Activated CD4-positive, alpha-beta T cell treated with anti-CD3 and anti-CD28 coated beads, Interleukin-2, amount 50 U/mL, for 1 hour (primary cell): ENCODE measurements at places on chromosomes 5 and 9.

DNA sequence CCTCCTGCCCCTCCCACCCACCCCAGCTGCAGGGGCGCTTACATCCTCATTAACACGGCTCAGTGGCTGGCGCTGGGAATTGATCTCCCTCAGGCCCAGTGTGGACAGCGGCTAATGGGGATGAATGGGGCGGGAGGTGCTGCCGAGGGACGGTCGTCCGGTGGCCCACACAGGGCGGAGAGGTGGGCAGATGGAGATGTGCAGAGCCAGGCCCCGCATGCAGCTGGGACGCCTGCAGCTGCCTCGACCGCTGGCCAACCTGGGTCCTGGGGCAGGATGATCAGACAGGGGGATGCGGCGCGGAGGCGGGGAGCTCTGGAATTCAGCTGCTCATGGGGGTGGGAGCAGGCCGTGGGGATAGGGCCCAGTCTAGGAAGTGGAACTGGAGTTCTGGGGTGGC lies 17.6 kb downstream of the TSPAN17 start:
- DNase-seq, result no peak

DNA sequence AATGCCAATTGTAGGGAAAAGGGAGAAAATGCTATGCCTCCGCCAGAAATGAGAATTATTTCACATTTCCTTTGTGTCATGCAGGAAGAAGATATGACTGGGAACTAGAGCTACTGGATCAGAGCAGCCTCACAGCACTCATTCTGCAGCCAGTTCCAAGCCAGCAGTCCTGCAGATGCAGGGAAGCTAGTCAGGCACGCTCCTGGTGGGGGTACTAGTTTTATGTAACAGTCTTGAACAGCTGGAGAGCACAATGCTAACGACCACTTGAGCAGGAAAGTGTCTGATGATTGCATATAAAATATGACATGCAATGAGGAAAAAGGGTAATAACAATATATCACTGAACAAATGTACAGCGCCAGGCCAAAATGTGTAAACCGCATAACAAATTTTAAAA lies 21.7 kb downstream of the CDH10 start:
- no peak for DNase-seq

GRCh38 chr9:117783828-117784227 lies 79.6 kb downstream of the TLR4 start:
- DNase-seq, result no peak

DNA sequence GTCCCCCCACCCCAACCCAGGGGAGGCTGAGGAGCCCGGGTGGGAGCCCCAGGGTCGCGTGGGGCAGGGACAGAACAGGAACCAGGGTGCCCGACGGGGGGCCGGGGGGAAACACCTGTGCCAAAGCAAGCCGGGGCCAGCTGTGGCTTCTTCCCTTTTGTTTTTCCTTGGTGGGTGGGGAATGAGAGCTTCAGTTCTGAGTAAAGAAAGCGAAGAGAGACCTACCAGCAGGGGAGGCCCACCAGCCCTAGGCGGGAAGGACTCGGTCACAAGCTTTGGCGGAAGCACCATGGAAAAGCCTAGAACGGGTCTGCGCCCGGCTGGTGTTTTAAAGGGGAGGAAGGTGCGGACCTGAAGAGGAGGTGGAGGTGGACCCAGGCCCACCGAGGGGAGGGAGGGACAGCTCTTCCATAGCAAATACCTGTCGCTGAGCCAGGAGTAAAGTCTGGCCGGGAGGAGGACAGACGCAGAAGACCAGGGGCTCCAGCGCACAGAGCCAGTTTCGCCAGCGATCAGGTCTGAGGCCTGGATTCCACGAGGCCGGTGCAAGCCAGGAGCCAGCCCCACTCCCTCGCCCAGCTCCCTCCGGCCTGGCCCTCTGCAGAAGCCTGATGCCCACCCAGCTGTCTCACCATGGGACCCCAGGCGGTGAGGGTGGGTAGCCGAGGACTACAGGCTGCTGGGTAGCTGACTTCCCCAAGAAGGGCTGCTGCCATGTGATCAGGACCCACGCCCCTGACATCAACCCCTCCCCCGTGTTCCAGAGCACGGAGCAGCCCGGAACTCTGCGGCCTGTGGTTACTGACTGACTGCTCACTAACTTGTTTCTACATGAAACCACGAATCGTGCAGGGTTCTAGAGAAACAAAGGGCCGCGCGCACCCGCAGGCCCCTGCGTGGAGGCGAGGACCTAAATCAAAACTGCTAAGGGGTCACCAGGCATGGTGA lies 849 bp upstream of the MGAT1 start:
- peak; percentile 74 for DNase-seq

DNA sequence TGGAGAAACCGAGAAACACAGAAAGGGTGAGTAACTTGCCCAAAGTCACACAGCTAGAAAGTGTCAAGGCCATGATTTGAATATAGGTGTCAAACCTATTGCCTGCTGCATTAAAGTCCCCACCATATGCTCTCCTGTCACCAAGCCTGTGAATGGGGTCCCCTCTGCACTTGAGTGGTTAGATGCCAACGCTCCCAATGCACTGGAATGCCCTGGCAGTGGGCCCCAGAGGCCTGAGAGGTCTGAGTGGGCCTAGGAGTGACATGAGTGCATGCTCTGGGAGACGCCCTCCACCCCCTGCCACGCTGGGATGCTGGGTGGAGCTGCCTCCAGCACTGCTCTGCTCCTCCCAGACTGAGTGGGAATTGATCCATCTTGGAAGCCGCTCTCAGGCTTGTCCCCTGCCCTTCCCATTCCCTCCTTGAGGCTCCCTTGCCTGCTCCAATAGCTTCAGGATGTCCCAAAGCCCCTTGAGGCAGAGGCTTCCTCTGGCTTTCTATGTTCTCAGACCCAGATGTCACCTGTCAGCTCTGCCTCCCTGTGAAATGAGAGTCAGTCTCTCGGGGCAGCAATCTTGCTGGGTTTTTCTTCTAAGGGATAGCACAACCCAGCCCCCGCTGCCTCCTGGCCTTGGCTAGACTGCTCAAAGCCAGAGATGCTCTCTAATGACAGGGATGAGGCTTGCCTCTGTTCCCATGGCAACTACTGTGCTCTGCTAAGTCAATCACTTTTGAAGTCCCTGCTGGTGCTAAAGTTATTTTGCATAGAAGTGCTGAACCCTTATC lies 6.6 kb upstream of the ARSI start:
- DNase-seq, result no peak
